ENCODE measurements at places on chromosomes 7 and 10.

DNA sequence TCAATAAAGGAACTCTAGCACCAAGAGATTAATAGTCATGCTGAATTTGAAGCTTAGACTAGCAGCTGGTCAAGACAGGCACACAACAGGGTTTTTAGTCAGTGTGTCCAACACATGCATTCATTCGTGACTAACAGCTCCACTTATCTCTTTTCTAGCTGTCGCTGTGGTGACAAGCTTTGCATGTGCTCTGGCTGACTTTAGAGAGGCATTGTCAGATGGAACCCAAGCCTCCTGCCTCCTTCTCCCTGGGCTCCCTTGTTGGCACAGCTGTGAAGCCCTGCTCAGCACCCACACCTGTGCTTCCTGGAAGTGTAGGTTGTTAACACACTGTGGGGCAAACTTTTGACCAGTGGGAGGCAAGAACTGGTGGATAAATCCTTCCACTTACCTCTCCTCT, 9.8 kb upstream of the AGK start:
- DNase-seq, result no peak

DNA sequence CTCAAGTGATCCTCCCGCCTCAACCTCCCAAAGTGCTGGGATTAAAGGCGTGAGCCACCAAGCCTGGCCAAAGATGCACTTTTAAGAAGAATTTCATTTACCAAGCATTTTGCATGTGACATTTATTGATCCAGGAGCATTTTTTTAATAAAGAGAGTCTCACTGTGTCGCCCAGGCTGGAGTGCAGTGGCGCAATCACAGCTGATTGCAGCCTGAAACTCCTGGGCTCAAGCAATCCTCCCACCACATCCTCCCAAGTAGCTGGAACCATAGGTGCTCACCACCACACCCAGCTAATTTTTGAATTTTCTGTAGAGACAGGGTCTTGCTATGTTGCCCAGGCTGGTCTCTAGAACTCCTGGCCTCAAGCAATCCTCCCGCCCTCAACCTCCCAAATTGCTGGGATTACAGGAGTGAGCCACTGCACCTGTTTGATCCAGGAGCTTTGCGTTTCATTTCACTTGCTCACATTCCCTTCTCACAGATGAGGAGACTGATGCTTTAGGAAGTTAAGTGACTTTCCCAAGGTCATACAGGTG, 4.4 kb upstream of the TBL2 start:
- DNase-seq, result no peak

DNA sequence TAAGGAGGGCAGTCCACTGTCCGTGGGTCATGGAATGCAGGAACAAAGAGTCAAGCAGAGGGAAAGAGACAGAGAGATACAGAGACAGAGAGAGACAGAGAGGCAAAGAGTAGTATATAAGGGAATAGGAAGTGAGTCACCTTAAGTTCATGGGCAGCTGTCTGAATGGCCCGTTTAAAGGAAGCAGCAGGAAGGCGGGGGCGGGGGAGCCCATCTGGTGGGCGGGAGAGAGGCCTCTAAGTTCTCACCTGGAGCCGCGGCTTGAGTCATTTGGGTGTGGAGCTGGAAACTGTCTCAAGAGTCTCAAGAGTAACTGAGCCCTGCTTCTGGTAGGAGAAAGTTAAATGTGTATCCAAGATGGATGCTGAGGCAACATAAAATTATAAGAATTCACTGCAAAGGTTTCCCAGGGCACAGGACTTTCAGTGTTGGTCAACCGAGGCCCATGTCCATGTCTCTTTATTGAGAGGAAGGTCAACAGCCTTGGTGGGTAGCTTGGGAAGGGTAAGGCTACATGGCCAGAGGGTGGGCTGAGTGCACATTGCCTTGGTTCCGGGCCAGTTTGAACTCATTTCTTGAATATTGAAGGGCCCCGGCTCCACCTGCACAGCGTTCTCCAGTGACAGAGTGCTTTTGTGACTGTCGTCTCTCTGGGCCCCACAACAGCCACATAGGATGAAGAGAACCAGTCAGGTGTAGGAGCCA, 85.5 kb upstream of the CACUL1 start:
- no peak for DNase-seq

DNA sequence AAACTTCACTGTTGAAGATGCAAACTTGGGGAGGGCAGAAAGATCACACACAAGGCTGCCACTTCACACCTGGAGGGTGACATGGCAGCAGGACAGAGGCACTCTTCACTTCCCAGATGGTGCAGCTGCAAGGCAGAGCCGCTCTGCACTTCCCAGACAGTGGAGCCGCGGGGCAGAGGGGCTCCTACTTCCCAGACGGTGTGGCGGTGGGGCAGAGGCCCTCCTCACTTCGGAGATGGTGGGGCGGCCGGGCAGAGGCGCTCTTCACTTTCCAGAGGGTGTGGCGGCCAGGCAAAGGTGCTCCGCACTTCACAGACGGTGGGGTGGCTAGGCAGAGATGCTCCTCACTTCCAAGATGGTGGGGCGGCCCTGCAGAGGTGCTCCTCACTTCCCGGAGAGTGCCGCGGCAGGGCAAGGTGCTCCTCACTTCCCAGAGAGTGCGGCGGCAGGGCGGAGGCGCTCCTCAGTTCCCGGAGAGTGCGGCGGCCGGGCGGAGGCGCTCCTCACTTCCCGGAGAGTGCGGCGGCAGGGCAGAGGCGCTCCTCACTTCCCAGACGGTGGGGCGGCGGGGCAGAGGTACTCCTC, 58.3 kb upstream of the PPP1R9A start:
- no peak for DNase-seq

All from right hindlimb (tissue), 1 donor.